ENCODE measurements at places on chromosomes 5 and 9.

DNA sequence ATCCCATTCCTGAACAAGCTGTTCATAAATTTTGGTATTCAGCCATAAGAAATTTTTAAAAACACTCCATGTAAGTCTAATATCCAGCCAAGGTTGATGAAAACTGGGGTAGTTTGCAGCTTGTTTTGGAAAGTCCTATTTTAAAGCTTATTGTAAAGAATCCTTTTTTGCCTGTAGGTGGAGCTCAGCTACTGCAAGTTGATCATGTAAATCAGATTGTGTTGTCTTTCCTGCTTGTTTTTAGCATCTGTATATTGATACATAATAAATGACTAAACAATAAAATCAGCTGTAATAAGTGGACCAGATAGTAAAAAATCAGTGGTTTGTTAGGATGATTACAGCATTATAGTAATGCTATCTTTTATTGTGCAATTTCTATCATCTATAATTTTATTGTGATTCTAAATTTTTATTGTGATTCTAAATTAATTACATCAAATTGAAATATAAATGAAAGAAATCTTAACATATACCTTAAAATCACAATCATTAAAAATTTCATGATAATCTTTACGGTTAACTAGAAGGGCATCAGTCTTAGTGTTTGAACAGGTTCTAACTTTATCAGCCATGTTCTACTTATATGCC is 42.4 kb downstream of the CWC27 start:
- no peak for DNase-seq

GRCh38 chr9:98943682-98944056 is at the start of gene COL15A1:
Gene COL15A1 (plus strand): TSS chr9:98943907. CDS start chr9:98944062, 155 bp downstream.
- DNase-seq: no peak

GRCh38 chr5:43649256-43649655 is 46.3 kb downstream of the NNT start:
- no peak for DNase-seq

GRCh38 chr5:38563624-38564023 is 7.2 kb upstream of the LIFR start:
- DNase-seq: no peak

- DNase-seq: no peak
Measured at GRCh38 chr9:129602598-129603415, 18.1 kb downstream of the C9orf50 start.

- peak; percentile 16 for DNase-seq
Measured at GRCh38 chr5:155616779-155617392, 603.3 kb downstream of the KIF4B start.

- DNase-seq: no peak
Measured at GRCh38 chr5:95797301-95797700, 25.2 kb downstream of the GLRX start.

DNA sequence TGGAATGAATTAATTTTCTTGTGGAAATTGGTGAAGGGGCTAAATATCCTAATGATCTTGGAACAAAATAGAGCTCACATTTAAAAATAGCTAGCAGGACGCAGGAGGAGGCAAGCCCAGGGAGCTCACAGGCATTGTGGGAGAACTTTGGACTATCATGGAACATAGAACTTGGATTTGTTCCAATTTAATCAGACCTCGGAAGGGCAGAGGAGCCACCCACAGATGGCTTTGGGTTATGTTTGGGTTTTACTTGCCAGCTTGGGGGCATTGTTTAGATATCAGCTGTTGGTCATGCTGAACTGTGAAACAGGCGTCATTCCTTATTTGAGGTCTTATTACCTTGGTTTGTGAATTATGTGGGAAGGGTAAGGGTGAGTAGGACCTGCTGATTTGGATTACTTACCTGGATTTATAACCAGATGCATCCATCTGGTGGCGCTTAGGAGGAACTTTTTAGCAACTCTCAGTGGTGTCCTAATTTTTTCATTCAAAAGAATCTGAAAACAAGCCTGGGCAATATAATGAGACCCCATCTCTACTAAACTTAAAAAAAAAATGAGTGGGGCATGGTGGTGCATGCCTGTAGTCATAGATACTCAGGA is 14.1 kb upstream of the PTGR1 start:
- DNase-seq: no peak

DNA sequence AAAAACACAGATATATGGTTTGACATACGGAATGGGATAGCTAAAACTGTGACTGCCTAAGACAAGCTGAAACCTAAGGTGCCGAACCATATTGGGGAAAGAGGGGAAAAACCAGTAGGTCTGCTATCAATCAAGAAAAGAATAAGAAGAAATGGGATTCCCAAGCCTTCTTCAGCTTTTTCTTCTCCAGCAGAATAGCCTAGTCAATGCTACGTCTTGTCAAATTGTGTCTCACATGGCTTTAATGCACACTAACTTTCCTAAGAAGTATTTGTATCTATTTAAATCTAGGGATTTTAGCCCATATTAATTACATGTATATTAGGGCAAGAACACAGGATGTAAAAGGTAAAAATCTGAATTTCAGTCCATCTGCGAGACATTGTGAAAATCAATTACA is 797 bp upstream of the FBXO38 start:
- DNase-seq: no peak

DNA sequence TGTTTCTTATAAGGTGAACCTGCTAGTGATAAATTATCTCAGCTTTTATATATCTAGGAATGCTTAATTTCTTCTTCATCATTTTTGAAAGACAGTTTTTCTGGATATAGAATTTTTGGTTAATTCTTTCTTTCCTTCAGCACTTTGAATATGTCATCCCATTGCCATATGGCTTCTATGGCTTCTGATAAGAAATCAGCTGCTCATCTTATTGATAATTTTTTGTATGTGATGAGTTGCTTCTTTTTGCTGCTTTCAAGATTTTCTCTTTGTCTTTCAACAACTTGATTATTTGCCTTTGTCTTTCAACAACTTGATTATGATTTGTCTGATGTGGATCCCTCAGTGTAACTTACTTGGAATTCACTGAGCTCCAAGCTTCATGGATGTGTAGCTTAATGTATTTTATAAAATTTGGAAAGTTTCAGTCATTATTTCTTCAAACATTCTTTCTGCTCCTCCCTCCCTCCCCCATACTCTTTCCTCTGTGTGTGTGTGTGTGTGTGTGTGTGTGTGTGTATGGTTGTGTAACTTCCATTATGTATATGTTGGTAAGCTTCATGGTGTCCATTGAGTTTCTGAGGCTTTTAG is 243.9 kb downstream of the TLE1 start:
- DNase-seq: no peak

GRCh38 chr5:35354751-35355150 is 124.5 kb upstream of the PRLR start:
- DNase-seq: no peak

All from stimulated activated CD4-positive, alpha-beta T cell treated with anti-CD3 and anti-CD28 coated beads, Interleukin-1b, Interleukin-23, amount 100 ng/mL, for 1 hour (primary cell).